ENCODE measurements at places on chromosomes 16 and 17. TPM values are rescaled to one million over a fixed set of nuclear protein-coding genes. Genes with fewer than 3 reads are reported as not detected.

- DNase-seq = no peak
Observed at GRCh38 chr17:13465678-13466077, 136.1 kb downstream of the HS3ST3A1 start.

- no peak for DNase-seq
Observed at GRCh38 chr16:88967830-88968588, 9.0 kb downstream of the CBFA2T3 start.

DNA sequence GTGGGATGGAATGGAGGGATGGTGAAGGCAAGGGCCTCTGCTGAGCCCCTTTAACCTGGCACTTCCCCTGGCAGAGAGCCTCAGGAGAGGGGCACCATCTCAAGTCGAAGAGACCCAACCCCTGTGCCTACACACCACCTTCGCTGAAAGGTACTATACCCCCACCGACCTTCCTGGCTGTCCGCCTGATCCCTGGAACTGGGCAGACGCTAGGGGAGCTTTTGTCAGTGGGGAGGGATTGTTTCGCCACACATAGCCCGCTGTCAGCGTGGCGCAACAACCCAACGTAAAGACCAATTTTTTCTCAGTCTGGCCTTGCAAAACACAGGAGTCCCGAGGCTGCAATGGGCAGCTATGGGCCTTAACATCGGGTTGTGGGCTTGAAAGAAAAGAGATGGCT is 3.1 kb downstream of the PPP1R1B start:
- no peak for DNase-seq

- no peak for DNase-seq
Observed at GRCh38 chr17:78986649-78987328, 7.1 kb upstream of the LGALS3BP start.

DNA sequence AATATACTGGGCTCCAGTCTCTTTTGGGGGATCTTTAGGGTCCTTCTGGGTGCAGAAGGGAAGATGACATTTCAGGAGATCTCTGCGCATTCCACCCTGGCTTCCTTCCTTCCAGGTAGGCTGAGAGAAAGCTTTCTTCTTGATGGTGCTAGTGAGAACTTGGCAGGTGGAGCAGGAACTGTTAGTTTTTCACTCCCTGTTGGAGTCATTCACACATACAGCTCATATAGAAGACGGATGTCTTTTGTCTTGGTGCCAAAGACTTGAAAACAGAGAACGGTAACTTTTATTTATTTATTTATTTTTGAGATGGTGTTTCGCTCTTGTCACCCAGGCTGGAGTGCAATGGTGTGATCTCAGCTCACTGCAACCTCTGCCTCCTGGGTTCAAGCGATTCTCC is 43.9 kb downstream of the PITPNC1 start:
- DNase-seq = no peak

- no peak for DNase-seq
Observed at GRCh38 chr16:85166699-85167588, 54.7 kb upstream of the CIBAR2 start.

GRCh38 chr16:976389-976931 is 5.1 kb upstream of the SOX8 start:
- no peak for DNase-seq

DNA sequence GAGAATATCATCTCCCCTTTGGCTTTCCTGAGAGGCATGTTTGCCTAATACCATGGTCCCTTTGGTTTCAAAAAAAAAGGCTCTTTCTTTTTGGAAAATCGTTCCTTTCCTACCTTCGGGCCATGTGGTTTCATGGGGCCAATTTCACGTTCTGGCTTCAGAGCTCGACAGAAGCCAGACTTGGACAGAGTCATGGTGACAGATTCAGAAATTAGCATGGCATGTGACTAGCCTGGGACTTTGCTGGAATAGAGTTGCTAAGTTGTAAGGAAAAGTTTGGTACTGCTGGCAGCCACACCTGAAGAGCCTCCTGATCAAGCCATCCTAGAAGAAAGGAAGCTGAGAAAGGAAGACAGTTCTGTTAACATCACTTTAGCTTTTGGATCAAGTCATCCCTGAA is 2.4 kb upstream of the VWA3A start:
- no peak for DNase-seq

- DNase-seq = no peak
Observed at GRCh38 chr17:17422641-17423040, 54.2 kb upstream of the MED9 start.

DNA sequence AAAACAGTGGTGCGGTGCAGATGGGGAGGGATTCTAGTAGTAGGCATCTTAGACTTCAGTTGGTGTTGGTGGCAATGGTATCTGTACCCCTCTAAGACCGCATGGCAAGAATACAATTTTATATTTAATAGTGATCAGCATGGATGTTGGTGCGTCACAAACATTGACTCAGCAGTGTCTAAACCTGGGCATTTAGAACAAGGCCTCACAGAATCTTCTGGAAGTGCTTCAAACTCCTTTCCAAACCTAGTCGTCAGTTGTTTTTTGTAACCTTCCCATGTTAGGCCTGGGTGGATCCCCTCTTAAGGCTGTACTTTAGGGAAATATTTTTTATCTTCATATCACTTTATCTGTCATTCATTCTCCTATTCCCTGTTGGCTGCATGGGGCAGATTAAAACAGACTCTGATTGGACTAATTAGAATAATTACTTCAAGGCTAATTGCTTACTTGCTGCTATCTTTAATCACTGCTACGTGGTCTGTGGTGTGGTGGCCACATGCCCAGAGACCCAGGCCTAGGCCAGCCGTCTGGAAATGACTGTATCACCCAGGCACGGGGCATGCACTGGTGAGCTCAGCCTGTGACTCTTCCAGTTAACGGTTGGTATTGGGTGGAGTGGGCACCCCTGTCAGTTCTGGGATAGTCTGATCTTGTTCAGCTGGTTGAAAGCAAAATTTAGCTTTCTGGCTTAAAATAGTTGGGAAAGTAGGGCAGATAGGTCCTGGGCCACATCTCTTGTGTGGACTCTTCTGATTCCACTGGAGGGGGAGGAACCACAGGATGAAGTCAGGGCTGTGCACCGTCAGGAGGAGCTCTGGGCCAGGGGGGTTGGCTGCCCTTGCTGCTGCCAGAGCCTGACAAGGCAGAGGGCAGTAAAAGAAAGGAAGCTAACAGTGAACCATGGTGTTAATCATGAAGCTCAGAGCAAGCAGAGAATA is 4.5 kb downstream of the ALKBH5 start:
- no peak for DNase-seq

GRCh38 chr17:80833952-80834892 is 157.4 kb upstream of the CHMP6 start:
- no peak for DNase-seq

DNA sequence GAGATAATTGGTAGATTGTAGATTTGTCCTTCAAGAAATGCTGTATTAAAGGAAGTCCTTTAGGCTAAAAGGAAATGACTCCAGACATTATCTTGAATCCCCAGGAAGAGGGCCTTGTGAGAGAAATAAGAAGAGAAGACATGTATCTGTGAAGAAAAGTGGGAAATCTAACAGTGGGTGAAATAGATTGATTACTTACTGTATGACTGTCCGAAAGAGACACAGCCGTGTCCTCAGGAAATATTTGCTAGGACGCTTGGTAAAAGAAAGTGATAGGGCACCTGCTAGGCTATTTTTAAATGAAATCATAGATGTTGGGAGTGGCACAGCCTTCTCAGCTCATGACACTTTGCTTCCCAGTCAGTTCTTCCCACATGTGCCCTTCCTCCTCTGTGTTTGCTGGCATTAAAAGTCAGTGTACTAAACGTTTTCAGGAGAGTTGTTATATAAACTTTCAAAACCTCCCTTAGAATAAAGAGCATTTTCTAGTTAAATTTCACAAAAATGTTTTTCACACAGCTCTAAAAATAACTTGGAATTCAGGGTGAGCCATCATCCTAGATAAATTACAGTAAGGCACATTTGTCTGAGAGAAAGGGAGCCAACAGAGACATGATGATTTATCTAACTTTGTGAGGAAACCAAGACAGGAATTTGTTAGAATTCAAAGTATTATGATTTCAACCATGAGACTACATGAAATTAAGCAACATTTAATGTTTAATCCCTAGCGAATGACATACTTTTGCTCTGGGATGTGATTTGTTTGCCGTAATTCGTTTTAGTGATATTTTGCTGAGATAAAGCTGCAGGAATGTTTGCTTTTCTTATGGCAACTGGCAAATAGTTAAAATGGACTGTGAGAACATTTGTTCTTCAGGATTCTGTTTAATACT is 35.0 kb downstream of the DHRS7B start:
- no peak for DNase-seq

- no peak for DNase-seq
Observed at GRCh38 chr17:70033165-70033564, 41.9 kb upstream of the KCNJ16 start.

GRCh38 chr17:31695456-31696090 is 163.5 kb downstream of the COPRS start:
- DNase-seq = no peak

DNA sequence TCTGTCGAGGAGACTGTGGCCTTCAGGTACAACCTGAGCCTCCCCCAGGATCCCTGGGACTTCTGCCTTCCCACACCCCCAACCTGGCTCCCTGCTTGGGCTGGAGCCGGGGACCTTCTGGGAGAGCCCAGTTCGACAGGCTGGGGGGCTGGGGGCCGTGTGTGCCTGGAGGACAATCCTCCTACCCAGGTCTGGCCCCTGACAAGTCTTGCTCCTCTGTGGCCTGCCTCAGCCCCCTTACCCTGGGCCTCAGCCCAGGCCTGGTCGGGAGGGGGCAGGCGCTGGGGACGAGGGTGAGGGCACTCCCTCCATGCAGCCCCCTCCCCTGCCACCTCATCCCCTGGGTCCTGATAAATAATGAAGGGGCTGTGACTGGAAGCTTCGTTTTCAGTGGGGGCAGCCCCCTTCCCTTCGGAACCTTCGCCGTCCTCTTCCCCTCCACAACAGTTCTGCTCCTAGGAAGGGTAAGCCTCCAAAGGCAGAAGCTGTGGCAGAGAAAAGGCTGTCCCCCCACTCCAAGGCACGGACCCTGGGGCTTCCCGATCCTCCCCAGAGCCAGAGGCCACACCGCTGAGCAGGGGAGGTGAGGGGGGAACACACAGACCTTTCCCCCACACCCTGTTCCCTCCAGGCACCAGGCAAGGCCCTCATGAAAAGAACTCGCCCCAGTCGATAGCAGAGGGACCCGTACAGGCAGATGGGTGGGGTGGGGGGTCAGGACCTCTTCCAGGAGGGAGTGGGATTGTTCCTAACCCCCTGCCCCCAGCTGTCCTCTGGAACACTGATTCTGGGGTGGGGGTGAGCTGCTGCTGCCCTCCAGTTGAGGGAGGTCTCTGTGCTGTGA is 5.0 kb upstream of the BAHCC1 start:
- no peak for DNase-seq

GRCh38 chr16:2968368-2968737 is 795 bp upstream of the PAQR4 start:
- DNase-seq = no peak

DNA sequence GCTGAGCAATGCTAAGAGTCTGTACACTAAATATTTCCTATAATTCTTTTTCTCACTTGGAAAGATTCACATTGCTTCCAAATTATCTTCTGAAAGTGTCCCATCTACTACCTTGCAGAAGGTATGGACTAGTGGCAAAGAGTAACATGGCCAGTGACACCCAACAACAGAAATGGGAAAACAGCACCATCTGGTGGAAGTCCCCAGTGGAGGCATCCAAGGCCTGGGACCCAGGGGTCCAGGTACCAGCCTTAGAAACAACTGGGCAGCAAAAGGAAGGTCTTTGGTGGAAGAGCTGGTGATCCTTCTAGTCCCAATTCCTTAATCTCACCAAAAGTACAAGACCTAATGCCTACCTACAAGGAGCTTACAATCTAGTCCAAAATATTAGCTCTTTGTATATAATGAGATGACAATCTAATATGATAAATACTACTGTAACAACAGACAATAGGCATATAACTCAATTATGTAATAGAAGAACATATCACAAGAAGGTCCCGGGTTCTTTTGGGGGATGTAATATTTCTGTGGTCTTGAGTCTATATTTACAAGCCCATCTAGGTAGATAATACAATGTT is 55.3 kb downstream of the SKAP1 start:
- DNase-seq = no peak

- DNase-seq = peak; percentile 13
Observed at GRCh38 chr16:6096931-6097670, 999.5 kb upstream of the EEF2KMT start.

DNA sequence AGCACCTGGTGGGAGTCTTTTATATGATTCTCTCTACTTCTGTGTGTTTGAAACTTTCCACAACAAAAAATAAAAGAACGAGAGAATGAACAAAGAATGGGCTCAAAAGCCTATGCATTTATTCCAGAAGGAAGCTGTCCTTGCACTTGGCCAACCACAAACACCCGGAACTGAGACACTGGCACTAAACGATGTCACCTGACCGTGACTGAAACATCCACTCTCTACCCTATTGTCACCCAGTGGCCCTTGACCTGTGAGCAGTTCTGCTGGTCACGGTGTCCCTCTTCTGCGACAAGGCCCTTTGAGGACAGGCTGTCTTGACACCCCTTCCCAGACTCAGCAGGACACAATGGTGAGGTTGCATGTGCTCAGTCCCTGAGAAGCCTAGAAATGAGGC is 56.6 kb downstream of the TEKT5 start:
- no peak for DNase-seq

DNA sequence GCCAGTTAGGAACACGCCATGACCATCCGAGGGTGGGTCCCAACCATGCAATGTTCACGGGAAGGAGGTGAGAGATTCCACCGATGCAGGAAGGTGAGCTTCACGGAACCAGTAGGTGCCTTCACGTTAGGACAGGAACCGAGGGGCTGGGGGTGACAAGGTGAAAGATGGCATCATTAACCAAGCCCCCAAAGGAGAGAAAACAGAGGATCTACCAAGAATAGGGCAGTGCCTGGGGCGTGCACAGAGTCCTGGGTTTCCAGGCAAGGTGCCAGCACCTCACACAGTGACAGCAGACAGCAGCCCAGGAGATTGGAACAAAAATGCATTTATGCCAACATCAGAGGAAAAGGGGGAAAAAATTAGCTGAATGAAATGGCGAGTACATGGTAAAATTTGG is 137.9 kb downstream of the GSG1L start:
- no peak for DNase-seq

GRCh38 chr17:64051153-64051552 is 30.7 kb upstream of the ICAM2 start:
- DNase-seq = no peak

- DNase-seq = no peak
Observed at GRCh38 chr17:51391982-51392654, 131.8 kb downstream of the UTP18 start.

- no peak for DNase-seq
Observed at GRCh38 chr16:17457997-17458396, 12.8 kb downstream of the XYLT1 start.

- DNase-seq = no peak
Observed at GRCh38 chr16:60225541-60225940, 1491.4 kb upstream of the GOT2 start.

Gene KRT27
- total RNA-seq = not detected

Gene XYLT1
- total RNA-seq = 9.0 TPM

Gene LITAFD
- not detected for total RNA-seq

Gene CCL18
- not detected for total RNA-seq

Gene PYCARD
- 5.5 TPM for total RNA-seq

Gene RPGRIP1L
- 12.4 TPM for total RNA-seq

Gene TGFB1I1
- 112 TPM for total RNA-seq

Gene NOG
- total RNA-seq = not detected

Gene PLEKHG4
- 10.1 TPM for total RNA-seq

Gene TRIM72
- total RNA-seq = not detected

Gene IGSF6
- total RNA-seq = not detected

Gene RPH3AL
- 0.78 TPM for total RNA-seq

Gene ALDOC
- total RNA-seq = 2.7 TPM

Gene CRHR1
- total RNA-seq = not detected
